ENCODE measurements at places on chromosomes 3 and 15. TPM values are rescaled to one million over a fixed set of nuclear protein-coding genes. Genes with fewer than 3 reads are reported as not detected.

NR1I2 gene
- 2.4 TPM for total RNA-seq

SNTN gene
- not detected for total RNA-seq

ADGRG7 gene
- not detected for total RNA-seq

CD47 gene
- total RNA-seq = 79.4 TPM

ANKRD63 gene
- 1.1 TPM for total RNA-seq

C3orf85 gene
- total RNA-seq = not detected

APOD gene
- not detected for total RNA-seq

ARL14 gene
- not detected for total RNA-seq

CYP1A2 gene
- total RNA-seq = not detected

CKMT1B gene
- total RNA-seq = not detected

TUSC7 gene
- not detected for total RNA-seq

RIOX2 gene
- 15.1 TPM for total RNA-seq

NUDT16 gene
- 18.3 TPM for total RNA-seq

TNFSF10 gene
- total RNA-seq = 34.5 TPM

KBTBD12 gene
- total RNA-seq = 0.27 TPM

All from hematopoietic multipotent progenitor cell (in vitro differentiated cells).